ENCODE measurements at places on chromosomes 11 and 22.

GRCh38 chr22:44019846-44020245, 4.3 kb upstream of the PARVB start:
- DNase-seq = no peak

GRCh38 chr22:24576778-24577177, 16.1 kb downstream of the LRRC75B start:
- DNase-seq = no peak

- peak; percentile 70 for DNase-seq
Observed at GRCh38 chr11:125494974-125495725, 915 bp downstream of the FEZ1 start.

- DNase-seq = no peak
Observed at GRCh38 chr11:100383357-100383865, 303.7 kb upstream of the ARHGAP42 start.

- no peak for DNase-seq
Observed at GRCh38 chr11:69918231-69918937, 99.2 kb upstream of the FGF3 start.

DNA sequence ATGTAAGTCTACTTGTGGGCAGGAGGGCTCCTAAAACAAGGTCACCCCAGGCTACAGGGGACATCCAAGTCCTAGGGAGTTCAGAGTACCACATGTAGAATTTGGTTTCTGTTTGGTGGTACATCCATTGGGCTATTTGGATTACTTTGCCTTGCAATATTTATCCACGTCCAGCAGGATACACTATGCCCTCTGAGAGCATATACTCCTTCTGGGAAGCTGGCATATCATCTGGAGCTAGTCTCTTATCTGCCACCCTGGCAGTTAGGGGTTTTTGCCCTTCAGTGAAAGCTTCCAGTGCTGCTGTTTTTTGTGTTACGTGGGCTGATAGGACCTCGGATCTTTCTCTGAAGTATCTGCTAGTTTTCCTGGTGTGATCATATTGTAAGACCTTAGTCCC, 7.3 kb downstream of the LMO2 start:
- no peak for DNase-seq

DNA sequence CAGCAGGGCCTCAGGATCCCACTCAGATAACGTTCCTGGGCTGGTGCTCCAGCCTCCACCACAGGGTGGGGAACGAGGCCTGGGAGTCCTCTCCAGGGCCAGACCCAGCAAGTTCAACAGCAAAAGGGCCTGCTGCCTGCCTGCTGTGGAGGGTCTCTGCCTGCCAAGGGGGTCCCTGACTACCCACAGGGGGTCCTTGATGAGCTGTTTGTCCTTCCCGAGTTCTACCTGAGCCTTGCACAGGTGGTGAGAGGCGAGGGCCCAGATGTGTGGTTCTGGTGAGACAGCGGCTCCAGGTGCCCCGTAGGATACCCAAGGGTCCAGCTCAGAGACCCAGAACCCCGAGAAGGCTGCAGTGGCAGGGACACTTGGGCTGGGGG, 4.4 kb downstream of the DUSP8 start:
- DNase-seq = no peak

DNA sequence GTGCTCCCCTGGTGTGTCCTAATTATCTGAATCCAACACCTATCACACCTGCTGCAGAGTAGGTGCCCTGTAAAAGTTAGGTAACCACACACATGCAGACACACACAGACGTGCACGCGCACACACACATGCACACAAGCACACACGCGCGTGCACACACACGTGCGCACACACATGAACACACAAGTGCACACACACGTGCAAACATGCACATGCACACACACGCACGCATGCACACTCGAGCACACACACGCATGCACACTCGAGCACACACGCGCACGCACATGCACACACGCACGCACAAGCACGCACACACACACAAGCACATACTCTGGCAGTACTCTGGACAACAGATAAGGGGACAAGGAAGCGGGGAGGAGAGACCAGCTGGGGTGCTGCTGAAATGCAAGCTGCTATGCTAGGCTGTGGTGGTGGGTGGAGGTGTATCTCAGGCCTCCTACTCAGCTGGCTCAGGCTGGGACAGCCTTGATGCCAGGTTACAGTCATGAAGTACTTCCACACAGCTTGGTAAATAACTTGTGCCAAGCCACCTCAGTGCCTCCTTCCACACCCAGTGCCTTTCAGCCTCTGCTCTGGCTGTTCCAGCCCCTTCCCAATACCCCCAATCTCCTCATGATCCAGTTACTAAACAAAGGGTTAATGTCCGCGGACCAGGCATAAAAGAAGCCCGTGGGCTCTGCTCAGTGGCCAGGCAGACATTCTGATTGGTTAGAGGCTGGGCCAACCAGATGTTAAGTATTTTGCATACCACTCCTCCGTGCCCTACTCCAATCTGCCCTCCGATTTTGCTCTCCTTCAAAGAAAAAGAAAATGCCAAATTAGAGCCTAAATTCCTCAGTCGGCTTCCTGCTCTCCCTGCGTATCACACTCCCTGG, 374.1 kb downstream of the TENM4 start:
- no peak for DNase-seq

DNA sequence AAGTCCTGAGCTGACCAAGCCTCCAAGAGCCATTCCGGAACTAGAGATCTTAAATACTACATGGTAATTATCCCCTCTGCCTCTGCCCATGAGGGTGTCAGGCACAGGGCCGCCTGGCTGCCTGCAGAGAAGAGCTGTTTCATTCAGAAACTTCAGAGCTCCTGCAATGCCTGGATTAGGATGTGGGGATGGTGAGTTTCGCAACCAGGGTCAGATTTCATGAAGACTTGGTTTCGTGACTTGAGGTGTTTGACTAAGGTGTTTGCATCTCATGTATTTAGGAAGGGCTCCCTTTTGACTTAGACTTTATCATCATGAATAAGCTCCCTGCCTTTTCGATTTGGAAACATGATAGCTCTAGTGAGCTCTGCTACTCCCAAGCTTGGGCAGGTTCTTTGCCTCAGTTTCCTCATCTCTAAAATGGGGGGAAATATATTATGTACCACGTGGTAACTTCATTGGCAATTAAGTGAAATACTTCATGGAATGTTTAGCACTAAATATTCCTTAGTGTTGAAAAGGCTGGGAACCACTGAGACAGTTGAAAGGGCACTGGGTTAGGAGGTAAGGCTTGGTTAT, 9.1 kb downstream of the TIMP3 start:
- no peak for DNase-seq

DNA sequence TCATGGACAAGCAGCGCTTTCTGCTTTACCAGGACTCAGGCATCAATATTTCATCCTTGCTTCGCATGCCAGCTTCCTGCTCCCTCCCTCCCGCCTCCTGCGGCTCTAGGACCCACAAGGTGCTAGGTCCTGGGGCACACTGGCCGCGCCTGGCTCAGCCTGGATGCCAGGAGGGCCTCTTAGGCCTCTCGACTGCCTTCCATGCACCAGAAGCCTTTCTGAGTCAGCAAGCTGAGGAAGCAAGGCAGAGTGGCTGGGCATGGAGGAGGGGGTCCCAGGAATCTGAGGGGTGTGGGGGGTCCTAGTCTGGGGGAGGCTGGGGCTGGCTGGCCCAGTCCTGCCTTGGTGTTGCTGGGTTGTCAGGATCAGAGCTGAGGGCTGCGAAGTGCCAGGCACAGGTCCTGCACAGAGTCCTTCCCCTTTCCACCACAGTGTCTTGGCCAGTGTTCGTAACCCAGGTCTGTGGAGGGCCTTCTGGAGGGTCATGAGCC, 61.0 kb upstream of the THY1 start:
- peak; percentile 40 for DNase-seq

DNA sequence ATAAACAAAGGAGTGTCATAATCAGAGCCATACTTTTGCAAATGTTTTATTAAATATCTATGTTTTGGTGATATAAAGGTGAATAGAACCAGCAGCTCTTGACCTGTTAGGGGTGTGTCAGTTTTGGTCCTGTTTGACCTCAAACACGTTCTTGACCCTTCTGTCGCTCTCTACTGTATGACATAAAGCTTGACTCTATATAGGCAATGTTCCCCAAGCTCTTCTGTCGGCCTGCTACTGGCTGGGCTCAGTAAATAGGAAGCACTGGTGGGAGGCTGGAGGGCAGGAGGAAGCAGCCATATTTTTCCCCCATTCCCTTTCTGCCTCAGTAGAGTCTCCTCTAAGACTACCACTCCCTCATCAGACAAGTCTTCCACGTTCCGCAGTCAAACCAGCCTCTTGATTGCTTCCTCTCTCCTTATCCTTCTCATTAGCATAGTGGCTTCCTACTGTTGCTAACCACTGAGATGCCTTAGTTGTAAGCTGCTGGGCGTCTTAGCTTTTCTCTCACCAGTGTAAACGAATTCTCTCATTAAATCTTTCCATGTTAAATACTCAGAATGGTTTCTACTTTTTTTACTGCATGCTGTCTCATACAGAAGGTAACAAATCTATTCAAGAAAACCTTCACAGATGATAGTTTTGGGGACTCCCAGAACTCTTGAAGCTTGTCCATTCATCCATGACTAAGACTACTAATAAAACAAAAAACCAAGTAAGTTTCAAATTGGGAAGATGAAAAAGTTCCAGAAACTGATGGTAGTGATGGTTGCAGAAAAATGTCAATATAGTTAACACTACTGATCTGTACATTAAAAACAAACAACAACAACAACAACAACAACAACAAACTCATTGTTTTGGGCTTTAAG, 3.3 kb downstream of the NPAT start:
- no peak for DNase-seq

- no peak for DNase-seq
Observed at GRCh38 chr11:60912851-60913528, 968 bp upstream of the TMEM109 start.

DNA sequence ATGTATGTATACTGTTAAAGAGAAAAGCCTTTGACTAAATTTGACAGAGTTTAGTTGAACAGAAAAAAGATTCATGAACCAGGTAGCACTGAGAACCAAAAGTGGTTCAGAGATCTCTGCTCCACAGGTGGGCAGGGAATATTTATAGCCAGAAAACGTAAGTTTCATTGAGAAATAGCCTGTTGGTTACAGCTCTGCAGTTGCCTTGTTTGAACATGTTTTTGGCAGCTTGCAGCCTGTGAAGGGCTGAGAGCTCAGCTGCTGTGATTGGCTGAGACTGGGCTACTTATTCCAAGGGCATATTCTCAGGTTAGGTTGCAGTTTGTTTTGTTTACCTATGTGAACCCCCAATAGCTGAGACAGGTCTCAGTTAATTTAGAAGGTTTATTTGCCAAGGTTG, 13.5 kb upstream of the ZNF74 start:
- no peak for DNase-seq

DNA sequence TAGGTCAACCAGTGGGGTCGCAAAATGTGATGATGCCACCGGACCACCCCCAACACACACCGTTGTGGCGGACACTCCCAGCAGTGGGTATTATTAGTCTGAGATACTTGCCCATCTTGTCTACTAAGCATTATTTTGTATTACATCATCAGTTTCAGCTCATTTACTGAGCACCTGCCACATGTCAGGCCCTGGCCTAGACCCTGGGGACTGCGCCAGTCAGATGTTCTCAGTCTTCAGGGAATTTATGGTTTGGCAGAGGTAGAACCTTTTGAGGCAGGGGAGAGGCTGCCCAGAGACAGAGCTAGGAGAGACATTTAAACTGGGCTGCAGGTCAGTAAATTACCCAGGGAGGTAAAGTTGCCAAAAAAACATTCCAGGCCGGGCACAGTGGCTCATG, 43.1 kb upstream of the GCAT start:
- DNase-seq = no peak

- no peak for DNase-seq
Observed at GRCh38 chr11:6232899-6233298, 1.5 kb downstream of the FHIP1B start.

GRCh38 chr11:13834463-13834862, 128.1 kb upstream of the SPON1 start:
- DNase-seq = no peak

DNA sequence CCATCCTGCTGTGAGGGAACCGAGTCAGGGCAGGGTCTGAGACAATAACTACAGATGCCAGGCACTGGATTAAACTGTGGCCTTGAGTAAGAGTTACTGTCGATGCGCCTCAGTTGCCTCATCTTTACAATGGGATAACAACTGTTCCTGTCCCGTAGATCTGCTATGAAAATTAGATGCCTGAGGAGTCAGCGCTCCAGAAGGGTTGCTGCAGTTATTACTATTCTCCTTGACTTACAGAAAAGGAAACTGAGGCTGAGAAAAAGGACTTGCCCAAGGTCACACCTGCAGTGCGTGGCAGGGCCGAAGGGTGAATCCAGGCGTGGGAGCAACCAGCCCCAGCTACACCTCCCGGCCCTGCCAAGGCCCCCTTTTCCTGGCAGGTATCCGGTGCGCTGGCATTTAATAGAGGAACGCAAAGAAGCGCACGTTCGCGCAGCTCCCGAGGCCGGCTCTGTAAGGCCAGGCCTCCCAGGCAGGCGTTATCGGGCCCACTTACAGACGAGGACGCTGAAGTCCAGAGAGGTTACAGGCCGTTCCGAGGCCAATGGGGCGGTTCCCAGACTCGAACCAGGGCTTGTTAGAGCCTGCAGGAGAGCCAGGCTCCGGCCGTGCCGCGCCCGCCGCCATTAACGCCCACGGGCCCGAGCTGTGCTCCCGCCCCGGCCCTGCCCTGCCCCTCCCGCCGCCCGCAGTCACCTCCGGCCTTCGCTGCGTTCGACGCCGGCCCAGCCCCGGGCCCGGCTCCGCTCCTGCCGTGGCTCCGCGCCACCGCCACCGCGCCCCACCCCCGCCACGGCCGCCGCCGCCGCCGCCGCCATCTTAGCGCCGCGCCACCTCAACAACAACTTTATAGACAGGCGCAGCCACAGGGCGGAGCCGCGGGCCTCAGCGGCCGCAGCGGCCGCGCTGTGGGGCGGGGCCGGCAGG, at the start of gene C11orf68:
Gene C11orf68 (minus strand): TSS at position 852 of the 930 bp plus-strand sequence. CDS start 31 bp downstream, at position 821.
- DNase-seq = no peak

DNA sequence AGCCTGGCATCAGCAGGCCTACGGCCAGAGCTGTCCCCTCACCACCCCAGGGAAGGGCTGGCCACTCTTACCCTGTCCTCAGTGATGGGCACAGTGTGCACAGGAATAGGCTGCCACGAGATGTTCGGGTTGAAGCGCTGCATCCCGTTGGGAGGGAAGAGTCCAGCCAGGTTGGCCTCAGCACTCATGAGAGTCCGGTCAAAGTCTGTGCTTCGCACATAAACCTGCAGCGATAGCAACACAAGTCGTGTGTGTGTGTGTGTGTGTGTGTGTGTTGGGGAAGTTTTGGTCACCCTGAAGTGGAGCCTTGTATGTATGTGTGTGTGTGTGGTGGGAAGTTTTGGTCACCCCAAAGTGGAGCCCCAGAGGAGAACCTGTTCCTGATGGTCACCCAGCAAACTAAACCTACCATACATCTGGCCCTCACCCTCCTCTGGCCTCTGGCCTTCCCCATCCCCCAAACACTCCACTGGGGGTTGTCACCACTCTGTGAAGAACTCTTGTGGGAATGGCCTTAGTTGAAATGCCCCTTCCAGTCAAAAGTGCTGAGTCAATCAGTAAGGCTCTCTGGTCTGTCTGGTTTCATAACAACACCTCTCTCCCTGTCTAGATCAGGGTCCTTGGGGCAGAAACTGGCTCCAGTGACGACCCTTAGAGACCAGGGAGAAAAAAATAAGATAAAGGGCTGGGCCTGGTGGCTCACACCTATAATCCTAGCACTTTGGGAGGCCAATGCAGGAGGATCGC, 2.8 kb downstream of the ACP2 start:
- DNase-seq = no peak

All from left forelimb (tissue), 1 donor.